GM12878 (cell line): ENCODE measurements at places on chromosomes 7 and 10.

DNA sequence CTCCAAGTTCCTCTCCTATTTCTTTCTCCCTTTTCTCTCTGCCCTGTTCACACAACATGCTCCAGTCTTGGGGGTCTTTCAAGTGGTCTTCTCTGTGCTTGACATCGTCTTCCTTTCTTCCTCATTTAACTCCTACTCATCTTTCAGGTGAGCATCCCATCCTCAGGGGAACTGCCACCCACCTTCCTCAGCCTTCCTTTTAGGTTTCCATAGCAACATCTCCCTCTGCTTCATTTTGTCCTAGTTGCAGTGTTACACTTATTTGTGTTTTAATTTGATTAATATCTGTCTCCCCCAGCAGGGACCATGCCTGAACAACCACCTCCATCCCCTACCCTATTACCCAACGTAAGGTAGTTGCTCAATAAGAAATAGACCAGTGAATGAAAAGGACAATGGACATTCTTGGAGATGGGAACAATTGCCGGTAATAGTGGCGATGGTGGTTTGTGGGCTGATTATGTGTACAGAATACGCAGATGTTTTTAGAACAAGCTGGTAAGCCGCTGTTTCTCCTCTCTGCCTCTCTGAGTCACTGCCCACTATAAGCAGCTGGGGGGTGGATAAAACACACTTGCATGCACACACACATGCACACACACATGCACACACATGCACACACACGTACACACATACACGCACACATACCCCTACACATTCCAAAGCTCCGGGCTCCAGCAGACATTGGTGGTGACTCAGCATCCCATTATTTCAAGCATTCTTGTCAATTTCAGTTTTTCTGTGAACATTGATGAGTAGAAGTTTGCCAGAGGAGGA lies 251.6 kb downstream of the GATA3 start:
- no peak for DNase-seq

- DNase-seq, result no peak
Measured at GRCh38 chr7:149462101-149462520, 1.2 kb upstream of the ZNF777 start.

DNA sequence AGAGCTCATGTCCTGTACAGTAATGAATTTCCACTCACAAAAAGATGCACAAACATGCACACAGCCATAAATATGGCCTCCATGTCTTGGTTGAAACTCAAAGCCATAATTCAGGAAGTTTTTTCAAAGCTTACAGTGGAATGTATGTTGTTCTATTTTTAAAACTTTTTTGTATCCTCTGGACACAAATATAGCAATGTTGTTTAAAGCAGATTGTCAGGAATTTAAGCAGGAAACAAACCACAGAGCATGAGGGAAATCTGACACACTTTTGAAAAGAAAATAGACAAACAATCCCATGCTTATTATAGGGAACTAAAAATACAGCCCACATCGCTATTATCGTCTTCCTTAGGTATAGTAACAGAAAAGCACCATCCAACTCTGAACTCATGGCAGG lies 21.5 kb downstream of the LRRN3 start:
- DNase-seq, result no peak

DNA sequence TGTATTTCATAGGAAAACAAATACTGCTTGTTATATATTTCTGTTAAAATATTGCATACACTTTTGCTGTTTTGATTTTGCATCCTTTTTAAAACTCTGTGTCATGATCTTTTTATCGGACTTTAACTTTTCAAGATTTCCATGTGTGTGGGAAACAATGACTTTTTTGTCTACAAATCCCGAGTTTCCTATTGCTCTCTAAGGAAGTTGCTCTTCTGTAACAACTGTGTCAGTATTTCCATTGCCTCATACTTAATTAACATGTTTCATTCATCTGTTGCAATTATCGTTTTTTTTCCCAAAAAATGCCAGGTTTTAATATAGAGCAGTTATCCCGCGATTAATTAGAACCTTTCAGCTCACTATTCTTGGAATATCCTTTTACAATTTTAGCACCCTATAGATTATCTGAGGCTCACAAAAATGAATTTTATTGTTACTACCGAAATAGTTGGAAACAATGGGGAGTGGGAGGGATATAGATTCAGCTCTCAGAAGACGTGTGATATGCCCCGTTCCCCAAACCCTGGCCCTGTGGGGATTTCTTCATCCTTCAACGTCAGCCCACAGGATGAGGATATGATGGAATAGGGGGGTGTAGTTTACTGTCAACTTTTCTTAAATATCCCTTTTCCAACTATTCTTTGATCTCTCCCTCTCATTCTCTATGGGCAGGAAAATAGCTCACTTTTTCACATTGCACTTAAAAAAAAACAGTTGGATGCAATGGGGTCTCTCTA lies 297.6 kb upstream of the IGFBP3 start:
- no peak for DNase-seq

- DNase-seq, result no peak
Measured at GRCh38 chr7:47078241-47078640, 503.7 kb downstream of the TNS3 start.

GRCh38 chr10:11046776-11047160 lies 29.1 kb downstream of the CELF2 start:
- no peak for DNase-seq
